Stimulated activated CD4-positive, alpha-beta T cell treated with anti-CD3 and anti-CD28 coated beads, Interleukin-1b, Interleukin-23, amount 100 ng/mL, for 48 hours (primary cell): ENCODE measurements at places on chromosomes 13 and 19.

GRCh38 chr13:63516124-63516523 lies 2100.5 kb upstream of the PCDH20 start:
- DNase-seq = no peak

DNA sequence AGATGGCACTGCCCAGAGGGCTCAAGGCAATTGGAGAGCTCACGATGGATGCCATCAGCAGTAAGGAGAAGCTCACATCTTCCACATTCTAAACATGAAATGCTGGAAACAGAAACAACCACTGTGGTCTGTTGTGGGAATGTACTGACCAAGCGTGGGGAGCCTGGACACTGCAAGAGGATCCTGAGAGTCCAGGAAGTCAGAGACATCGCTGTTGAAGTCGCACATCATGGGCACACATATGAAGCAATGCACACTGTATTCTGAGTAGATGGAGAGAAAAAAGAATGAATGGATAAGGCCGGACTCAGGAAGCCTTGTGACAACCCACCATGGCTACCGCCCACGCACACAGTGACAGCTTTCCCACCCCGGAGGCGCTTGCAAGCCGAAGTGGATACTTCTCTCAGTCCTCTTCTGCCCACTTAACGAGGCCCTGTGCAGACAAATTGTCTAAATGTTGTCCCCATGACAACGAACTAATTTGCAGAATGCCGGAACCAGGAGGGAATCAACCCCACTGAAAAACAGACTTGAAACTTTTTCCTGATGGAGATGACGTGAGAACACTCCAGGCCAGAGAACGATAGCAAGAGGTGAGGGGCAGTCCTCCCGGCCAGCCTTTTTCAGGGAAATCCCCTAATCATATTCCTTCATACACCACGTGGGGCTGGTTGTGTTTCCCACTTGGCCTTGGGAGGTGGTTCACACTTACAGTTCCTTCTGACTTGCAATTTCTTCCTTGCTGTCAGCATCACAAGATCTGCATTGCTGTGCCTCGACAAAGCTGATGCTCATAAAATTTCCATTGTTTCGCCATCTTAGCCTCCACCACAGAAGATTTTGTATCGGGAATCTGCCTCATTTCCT lies 109.6 kb upstream of the SERP2 start:
- no peak for DNase-seq

GRCh38 chr19:44752123-44752815 lies 3.8 kb downstream of the BCL3 start:
- DNase-seq = no peak

DNA sequence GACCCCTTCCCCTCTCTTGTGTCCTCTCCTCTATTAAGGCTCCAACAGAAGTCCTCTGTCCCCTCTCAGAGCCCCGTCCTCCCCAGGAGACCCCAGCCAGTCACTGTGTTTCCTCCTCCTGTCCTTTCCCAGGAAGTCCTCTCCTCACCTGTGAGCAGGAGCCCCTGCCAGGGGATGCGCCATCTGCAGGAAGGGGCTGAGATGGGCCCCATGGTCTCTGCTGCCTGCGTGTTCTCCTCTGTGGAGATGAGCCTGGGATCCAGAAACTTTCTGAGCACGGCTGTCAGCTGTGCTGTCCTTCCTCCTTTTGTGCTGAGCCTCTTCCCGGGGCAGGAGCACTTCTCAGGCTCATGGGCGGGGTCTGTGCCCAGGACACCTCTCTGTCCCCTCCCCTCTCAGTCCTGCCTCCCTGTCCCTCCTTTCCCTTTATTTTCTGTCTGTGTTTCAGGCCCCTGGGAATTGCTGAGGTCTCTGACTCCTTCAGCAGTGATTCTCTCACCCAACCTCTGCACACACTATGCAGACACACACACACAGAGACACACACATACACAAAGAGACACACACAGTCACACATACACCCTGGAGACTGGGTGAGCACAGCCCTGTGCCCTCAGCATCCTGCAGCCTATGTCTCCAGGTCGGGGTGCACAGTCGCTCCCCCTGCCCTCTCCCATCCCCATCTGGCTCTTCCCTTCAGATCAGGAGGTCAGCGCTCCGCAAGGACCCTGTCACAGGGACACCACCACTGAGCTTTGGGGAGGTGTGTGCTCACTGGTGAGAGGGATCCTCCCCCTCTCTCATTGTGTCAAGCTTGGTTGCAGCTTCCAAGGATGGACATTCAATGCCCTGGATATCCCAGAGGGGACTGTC lies at the start of gene CEACAM8:
CEACAM8 (minus strand) TSS at position 308 of the 873 bp plus-strand sequence; CDS start at position 212, 96 bp downstream.
- no peak for DNase-seq

GRCh38 chr13:107563099-107563925 lies 652.0 kb downstream of the LIG4 start:
- no peak for DNase-seq

GRCh38 chr13:97198753-97199152 lies 23.4 kb upstream of the MBNL2 start:
- DNase-seq = no peak

DNA sequence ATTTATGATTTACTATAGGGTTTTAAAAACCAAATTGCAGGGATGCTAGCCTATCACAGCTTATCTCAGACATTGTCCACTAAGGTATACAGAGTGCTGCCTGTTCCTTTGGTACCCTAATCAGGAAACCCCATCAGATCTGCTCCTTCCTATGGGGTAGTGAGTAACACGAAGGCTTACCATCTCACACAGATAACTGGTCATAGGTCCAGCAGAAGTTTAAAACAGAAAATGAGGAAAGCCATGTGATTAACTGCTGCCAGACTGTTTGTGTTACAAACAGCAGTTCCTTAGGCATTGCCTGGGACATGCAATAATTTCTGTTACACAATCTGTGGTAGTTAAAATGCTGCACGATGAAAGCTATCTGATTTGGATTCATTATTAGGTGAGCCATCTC lies 53.5 kb upstream of the ALOX5AP start:
- no peak for DNase-seq

DNA sequence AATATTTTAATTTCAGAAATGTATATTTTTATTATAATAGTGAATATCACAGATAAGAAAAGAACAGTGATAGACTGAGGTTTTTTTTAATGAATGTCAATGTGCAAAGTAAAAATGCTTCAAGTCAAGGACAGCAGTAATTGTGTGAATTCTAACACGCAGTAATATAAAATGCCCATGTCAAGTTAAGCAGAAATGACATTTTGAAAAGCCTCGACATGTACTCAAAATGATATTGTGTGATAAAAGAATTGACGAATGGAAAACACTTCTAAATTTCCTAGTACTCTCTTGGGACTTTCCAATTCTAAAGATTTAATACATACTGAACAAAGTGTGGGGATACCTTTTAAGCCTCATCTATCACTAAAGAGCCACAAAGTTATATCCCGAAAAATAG lies 172.6 kb downstream of the SLITRK6 start:
- no peak for DNase-seq

GRCh38 chr13:20174656-20175405 lies 14.0 kb upstream of the GJA3 start:
- peak; percentile 83 for DNase-seq

DNA sequence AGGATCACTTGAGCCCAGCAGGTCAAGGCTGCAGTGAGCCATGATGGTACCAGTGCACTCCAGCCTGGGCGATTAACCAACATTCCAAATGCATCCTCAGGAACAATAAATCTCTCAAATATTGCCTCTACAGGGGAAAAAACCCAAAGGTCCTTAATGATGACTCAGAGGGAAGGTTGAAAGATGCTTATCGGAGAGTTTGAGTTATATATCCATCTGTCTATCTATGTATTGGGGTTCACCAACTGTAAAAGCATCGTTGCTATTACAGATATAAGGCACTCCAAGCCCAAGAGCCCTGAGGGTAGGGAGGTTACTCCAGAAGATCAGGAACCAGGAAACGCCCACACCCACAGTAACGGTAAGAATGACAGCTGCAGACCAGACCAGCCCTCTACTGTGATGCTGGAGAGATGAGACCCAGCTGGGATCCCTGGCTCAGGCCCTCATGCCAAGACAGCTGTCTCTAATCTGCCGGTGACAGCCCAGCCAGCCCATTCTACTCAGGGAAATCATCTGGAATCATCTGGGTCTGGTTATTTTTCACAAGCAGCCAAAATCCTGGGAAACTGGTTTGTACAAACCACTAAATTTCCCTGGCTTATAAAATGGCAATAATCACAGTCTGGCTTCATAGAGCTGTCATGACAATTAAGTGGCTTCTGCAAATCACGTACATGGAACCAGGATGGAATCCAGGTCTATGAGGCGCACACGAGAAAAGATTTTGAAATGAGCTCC lies 23.8 kb downstream of the TEX101 start:
- DNase-seq = no peak

- DNase-seq = peak; percentile 3
Measured at GRCh38 chr13:52010890-52011631, at the start of gene ATP7B. TSS of gene ATP7B (minus strand) at chr13:52011450. CDS start at chr13:52011337, 113 bp downstream.

DNA sequence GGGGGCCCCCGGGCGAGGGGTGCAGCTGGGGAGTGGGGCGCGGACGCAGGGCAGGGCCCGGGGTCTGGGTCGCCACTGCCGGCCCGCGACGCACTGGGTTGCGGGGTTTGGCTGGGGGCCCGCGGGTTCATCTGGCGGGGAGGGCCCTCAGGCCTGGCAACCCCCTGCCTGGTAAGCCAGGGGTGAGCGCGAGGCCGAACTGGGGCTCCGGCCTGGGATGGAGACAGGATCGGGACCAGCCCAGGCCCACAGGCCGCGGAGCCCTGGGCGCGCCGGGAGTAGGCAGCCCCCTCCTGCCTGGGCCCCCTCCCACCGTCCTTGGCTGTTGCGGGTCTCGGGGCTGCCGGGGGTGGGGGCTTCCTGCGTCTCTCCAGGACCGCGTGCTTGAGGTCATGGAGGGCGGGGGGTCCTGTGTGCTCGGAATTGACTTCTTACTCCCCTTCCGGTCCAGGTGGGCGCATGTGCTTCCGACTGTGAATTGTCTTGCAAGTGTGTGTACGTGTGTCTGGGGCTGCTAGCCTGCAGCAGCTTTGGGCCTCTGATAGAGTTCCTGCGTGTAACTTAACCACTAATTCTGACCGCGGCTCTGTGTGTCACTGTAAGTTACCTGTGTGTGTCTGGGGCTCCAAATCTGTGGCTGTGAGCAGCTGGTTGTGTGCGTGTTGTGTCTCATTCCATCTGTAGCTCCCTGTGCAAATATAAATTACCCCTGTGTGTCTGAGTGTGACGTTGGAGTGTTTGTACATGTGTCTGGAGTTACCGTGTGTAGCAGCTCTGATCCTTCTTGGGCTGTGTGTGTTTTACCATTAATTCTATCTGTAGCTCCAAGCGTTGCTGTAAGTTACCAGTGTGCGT lies 751 bp downstream of the GRAMD1A start:
- peak; percentile 71 for DNase-seq

- no peak for DNase-seq
Measured at GRCh38 chr13:106121173-106121754, 414.2 kb downstream of the EFNB2 start.

DNA sequence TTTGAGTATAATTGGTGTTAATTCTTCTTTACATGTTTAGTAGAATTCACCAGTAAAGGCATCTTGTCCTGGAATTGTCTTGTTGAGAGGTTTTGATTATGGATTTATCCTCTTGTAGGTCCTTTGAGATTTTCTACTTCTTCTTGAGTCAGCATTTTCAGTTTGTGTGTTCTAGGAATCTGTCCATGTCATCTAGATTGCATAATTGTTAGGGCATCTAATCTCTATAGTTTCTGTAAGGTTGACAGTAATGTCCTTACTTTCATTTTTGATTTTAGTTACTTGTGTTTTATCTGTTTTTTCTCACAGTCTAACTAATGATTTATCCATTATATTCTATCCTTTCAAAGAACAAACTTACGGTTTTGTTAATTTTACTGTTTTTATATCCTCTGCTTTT lies 492.0 kb downstream of the FGF9 start:
- no peak for DNase-seq

- DNase-seq = no peak
Measured at GRCh38 chr19:21101521-21102242, 19.7 kb downstream of the ZNF714 start.

GRCh38 chr13:26095846-26096610 lies 44.2 kb upstream of the SHISA2 start:
- no peak for DNase-seq

DNA sequence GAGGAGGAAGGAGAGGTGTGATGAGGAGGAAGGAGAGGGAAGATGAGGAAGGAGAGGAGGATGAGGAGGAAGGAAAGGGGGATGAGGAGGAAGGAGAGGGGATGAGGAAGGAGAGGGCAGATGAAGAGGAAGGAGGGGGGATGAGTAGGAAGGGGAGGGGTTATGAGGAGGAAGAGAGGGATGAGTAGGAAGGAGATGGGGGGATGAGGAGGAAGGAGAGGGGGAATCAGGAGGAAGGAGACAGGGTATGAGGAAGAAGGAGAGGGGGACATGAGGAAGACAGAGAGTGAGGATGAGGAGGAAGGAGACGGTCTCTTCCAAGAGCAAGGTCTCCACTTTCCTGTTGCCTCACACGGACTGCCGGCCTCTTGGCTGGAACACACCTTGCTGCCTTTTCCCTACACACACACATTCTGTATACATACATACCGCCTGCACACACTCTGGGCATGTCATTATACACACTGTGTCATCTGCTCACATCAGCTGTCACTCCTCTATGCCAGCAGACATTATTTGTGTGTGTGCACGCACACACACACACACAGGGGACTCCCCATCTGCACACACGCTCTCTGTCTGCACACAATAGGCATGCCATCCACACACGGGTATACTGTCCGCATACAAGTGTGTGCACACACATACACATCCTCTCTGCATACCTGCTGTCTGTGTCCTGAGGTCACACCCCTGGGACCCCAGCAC lies 11.1 kb upstream of the VSTM2B start:
- no peak for DNase-seq

GRCh38 chr13:114136576-114136975 lies 4.2 kb upstream of the RASA3 start:
- no peak for DNase-seq

GRCh38 chr13:33445476-33445875 lies 159.9 kb upstream of the STARD13 start:
- DNase-seq = no peak
